Mesenteric fat pad (tissue), 1 donor: ENCODE measurements at places on chromosomes 7 and 10.

DNA sequence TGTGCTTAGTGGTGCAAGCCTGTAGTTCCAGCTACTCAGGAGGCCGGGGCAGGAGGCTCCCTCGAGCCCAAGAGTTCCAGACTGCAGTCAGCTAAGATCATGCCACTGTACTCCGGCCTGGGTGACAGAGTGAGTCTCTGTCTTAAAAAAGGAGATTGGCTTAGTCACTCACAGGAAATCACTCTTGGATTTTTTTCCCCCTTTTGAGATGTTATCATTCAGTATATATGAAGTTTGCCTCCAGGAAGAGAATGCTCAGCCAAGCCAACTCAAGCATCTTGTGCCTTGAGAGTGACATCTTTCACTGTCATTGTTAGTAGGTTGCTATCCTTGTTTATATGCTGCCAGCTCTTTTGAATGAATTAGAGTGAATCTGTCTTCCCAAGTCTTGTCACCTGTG, 28.0 kb downstream of the NIPSNAP2 start:
- no peak for DNase-seq

- DNase-seq, result no peak
Measured at GRCh38 chr10:121694966-121695643, 96.9 kb upstream of the FGFR2 start.

GRCh38 chr7:36943591-36944435, 219.5 kb upstream of the AOAH start:
- no peak for DNase-seq

GRCh38 chr7:30941582-30942323, 22.0 kb upstream of the GHRHR start:
- DNase-seq, result no peak
